NCI-H1092 (cell line): ENCODE measurements at places on chromosomes 11 and 22.

DNA sequence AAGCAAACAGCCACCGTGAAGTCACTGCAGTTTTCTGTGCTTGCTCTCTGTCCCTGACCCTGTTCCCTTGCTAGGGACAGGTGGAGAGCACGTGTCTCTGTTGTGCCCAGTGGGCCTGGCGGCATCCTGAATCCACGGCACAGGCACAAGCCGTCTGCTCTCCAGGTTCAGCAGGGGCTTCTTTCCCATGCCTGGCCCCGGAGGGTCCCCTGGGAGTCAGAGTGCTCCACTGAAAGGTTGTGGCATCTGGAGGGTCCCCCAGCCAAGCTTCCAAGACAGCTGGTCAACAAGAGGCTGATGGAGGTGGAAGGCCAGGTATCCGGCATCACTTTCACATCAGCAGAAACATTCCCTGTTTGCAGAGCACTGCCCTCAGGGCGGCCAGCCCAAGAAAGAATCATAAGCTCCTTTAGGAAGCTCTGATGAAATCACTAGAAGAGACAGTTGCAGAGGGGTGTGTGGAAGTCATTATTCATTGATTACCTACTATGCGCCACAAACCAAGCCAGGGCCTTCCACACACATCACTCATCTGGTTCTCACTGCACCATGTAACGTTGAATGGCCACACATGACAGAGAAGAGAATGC lies 346.4 kb upstream of the B3GAT1 start:
- DNase-seq, result no peak

GRCh38 chr11:78037825-78038620 lies 14.9 kb upstream of the KCTD14 start:
- DNase-seq, result no peak

DNA sequence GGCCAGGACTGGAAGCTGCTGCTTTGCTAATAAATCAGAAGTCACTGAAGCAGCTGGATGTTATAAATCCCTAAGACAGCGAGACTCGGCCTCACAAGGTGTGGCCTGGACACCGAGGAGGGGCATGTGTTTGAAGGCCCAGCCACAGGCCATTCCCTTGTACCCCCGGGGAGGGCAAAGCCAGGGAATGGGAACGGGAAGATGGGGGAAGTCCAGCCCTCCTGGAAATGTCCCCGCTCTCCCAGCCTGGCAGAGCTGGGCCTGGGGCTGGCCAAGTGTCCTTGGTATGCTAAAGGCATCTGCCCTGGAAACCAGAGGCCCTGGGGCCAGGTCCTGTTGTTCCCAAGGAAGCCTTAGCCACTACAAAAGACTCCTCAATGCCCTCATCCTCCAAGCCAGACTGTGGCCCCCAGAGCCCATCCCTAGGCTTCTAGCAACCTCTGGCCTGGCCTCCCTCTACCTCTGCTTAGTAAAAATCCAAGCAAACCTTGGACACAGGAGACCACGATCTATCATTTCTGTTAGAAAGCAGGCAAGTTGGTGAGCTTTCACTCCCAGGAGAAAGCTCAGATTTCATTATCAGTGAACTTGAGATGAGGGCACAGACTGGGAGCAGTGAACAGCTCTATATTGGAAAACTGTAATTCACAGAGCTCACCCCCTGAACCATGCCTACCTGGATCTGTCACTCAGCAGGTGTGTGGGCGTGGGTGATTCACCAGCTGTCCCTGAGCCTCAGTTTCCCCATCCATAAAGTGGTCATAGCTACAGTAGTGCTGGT lies 11.0 kb downstream of the CHST1 start:
- DNase-seq, result no peak

GRCh38 chr11:34926831-34927132 lies 10.4 kb downstream of the PDHX start:
- no peak for DNase-seq

GRCh38 chr11:11444804-11445131 lies 91.7 kb upstream of the CSNK2A3 start:
- no peak for DNase-seq

GRCh38 chr11:12695221-12695794 lies 21.1 kb downstream of the TEAD1 start:
- DNase-seq, result no peak

- no peak for DNase-seq
These were observed 122.0 kb upstream of the SORL1-AS1 start for GRCh38 chr11:121574801-121575200.

- no peak for DNase-seq
These were observed 22.1 kb downstream of the IGLL5 start for GRCh38 chr22:22909605-22910271.

GRCh38 chr22:49417833-49418232 lies 409.8 kb downstream of the BRD1 start:
- no peak for DNase-seq

GRCh38 chr11:124294687-124295086 lies 19.1 kb downstream of the OR8D1 start:
- no peak for DNase-seq

DNA sequence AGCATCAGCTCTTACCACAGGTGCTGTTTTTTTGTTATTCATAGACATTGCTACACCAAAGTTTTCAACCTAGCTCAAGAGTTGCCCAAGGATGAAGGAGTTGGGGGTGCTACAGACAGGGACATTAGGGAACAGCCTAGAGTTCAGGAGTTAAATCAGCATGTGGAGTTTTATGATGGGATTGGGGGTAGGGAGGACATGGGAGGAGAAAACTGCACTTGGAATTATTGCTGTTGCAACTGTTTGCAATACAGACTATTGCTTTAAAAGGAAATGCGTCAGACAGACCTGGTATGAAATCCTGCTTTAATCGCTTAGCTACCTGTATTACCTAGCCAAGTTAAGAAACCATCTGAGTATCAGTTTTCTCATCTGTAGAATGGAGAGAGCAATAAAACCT lies 6.3 kb downstream of the TMA7B start:
- DNase-seq, result no peak

- DNase-seq, result no peak
These were observed 70.1 kb downstream of the ARL14EP start for GRCh38 chr11:30393012-30393411.

DNA sequence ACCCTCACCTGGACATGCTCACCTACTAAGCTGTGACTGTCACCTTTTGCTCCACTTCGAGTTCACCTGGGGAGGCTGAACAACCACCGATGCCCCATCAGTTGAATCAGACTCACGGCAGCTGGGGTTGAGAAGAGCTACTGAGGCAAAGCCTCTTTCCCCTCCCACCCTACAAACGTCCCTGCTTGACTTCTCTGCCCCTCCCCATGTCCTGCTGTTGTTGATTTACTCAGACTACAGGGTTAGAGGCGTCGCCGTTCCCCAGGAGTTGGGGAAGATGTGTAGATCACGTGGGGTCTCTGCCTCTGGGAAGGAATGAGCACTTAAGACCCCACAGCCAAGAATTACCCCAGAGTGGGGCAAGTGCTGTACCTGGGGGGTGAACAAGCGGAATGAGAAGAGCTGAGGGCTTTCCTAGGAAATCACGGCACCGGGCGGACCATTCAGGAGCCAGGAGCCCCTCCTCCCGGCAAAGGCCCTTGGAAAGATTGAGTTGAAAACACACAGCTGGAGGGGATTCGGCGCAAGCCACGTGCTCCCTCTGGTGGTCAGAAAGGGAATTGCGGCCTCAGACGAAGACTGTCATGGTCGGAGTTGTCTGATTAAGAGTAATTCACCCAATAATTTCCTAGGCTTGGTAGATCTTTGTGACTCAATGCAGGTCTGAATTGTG lies 7.0 kb downstream of the FXYD2 start:
- DNase-seq, result peak; percentile 73
